Right ventricle myocardium superior (tissue), 1 donor: ENCODE measurements at places on chromosomes 6 and 20.
A peak's percentile ranks its signal among the peaks of the same experiment; 100 is the strongest.

DNA sequence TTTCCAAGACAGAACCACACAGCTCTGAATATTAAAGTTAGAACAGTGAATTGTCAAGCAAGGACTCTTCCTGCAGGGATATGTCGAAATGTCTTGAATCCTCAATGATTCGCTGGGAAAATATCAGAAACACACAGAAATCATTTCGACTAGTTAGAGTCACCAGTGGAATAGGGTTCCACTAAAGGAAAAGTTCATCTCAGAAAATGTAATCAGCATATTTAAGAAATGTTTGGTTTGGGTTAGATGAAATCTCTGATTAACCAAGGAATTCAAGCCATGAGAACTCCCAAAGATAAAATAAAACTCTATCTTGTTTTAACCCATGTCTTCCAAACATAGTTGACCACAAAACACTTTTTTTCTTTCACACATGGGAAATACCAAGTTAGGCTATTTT is 621.0 kb upstream of the NRSN1 start:
- no peak for DNase-seq

DNA sequence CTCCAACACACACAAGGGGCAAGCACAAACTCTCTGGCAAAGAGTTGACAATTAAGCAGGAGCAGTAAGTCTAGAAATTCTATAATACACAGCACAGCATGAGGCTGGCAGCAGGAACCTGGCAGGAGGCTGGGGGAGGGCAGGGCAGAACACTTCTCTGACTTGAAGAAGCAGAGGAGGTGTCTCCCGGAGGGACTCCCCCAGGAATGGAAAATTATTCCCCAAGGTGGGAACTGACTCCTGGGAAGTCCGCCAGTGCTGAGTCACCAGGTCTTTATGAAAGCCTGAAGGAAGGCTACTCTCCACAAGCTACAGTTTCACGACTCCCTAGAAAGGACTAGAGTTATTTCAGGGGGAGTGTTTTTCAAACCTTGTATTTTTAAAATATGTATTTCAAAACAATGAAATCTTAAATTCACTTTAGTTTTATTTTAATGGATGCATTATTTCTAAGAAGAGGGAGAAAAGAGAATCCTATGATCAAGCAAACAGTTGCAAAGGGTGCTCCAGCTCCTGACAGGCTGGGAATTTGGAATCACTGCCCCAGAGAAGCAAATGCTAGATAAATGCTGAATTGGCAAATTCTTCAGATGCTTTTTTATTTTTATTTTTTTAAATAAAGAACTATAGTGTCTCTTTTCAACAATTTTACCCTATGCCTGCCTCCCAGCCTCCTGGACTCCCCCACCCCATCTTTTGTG is 192.8 kb downstream of the LY86 start:
- DNase-seq, result peak; percentile 65

DNA sequence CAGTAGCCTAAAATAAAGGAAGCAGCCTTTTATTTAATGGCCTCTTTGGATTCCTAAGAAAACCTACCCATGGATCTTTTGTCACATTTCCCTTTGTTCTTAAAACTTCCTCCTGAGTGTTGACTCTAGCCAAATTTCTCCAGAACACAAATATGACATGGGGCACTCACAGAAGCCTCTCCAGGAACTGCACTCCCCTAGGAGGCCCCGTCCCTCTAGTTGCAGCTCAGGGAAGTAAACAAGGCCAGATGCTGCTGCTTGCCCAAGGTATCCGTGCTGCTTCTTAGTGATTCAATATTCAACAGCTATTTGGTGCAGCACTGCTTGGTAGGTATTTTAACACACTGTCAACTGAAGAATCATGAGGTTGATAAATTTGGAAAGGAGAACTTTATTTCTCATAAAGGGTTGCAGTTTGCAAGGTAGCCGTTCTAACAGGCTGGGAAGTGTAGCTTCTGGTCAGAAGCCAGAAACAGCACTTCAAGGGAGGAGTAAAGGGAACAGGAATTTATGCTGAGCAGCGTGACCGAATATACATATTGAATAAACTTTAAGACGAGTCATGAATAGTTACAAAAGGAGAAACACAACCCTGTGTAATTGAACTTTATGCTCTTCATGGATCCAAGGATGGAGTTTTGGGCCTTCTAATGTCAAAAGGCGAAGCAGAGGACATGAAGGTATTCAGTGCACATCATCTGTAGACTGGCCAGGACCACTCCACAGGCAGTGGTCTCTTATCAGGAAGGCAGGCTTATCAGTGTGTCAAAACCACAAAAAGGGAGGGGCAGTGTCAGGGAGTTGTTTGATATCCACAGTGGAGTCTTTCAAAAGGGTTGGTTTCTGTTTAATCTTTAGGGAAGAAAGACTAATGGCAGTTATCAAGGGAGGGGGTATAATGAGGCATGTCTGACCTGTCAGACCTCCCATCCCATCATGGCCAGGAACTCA is 63.3 kb downstream of the CD24 start:
- DNase-seq, result no peak

GRCh38 chr20:421685-422250 is 13.7 kb downstream of the RBCK1 start:
- DNase-seq, result no peak

DNA sequence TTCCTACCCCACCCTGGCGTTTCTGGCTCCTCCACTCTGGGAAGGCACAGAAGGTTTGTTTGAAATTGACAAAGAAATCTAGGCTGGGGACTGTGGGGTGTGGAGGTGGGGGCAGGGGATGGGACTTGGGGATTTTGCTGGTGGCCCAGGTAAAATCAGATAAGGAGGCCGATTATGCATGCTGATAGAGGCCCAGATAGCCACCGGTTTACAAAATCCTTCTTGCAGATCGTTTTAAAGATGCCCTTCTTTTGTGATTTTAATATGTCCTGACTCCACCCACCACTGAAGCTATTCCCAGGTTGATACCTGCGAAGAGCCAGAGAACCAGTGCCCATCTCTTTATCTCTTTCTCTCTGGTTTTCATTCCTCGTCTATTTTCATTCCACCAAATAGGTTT is 104.9 kb downstream of the TFAP2C start:
- no peak for DNase-seq

DNA sequence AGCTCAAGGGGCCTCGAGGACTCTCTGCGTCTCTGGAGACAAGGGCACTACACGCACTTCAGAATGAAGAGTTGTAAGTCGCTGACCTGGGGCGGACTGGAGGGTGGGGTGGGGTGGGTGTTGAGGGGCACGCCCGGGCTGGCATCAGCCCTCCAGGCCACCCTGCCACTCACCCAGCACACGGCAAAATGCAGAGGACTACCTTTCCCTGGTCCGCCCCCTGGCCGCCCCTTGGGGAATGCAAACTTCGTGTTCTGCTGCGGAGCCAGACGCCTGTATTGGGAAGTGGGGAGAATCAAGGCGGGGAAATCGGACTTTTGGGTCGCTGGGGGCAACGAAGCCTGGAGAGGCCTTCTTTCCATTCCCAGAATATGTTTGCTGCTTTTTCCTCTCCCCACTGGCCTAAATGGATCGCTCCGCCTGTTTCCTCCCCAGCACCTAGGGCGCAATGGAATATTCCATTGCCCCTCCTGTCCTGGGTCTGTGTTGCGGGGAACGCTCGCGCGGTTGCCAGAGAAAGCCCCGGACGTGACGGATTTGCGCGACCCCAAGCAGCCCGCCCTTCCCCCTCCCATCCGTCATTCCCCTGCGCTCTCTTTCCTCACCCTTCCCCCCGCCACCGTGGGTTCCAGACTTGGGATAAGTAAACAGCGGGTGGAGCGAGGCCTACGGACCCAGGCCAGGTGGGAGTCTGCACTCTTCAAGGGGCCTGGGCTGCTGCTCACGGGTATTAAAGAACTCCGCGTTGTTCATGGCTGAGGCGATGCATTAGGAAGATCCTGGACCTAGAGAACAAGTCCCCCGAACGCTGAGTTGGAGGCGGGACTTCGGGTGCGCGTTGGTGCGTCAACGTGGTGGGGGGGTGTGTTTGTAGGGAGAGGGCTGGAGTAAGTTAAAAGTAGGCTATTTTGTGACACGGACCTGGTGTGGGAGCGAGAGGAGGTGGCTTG is at the start of gene PPT2:
Gene PPT2, plus strand, starts transcription at position 578 of the 950 bp plus-strand sequence. CDS start 454 bp downstream, outside the sequence.
- peak; percentile 93 for DNase-seq

GRCh38 chr6:125252891-125253290 is 48.9 kb downstream of the HDDC2 start:
- no peak for DNase-seq

GRCh38 chr6:111766201-111766857 is 106.9 kb downstream of the FYN start:
- DNase-seq, result no peak

DNA sequence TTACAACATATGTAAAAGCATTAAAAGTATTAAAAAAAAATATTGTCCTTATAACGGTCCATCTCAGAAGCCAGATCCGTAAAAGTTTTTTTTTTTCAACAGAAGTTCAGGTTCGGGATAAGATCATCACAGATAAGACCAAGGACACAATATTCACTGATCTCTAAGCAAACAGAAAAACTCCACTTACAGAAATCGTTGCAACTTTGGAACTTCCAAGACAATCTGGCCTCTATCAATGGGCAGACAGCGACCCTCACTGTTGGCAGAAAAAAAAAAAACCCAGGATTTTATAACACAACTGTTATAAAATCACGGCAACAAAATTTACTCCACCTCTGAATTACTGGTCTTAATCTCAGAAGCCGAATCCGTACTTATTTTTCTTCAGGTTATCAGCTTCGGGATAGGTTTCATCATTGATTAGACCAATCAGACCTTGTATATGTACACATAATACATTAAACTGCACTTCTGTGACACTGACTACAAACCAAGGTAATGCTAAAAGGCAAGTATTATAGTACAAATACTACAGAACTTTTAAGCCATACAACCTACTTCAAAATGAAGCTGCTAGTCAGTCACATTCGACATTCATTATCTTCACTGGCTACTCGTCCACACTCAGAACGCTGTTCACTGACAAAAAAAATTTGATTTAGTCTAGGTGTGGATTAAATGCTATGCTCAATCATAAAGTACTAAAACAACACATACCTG is 34.7 kb upstream of the SYNCRIP start:
- DNase-seq, result no peak

DNA sequence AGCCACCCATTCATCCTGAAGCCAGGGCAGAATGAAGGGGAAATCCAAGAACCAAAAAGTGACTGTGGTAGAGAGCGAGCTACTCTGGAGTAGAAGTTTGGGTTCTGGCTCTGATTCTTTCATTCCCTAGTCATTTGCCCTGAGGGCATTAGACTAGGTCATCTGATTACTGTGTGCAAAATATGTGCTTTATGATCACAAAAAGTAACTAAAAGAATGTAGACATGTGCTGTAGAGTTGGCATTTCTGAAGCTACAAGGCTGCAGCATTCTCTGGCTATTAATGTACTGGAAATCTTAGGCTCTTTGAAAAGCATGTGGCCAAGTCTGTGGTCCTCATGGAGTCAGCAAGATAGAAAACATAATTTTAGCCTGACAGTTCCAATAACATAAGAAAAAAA is 94.2 kb downstream of the TBC1D7 start:
- DNase-seq, result no peak

DNA sequence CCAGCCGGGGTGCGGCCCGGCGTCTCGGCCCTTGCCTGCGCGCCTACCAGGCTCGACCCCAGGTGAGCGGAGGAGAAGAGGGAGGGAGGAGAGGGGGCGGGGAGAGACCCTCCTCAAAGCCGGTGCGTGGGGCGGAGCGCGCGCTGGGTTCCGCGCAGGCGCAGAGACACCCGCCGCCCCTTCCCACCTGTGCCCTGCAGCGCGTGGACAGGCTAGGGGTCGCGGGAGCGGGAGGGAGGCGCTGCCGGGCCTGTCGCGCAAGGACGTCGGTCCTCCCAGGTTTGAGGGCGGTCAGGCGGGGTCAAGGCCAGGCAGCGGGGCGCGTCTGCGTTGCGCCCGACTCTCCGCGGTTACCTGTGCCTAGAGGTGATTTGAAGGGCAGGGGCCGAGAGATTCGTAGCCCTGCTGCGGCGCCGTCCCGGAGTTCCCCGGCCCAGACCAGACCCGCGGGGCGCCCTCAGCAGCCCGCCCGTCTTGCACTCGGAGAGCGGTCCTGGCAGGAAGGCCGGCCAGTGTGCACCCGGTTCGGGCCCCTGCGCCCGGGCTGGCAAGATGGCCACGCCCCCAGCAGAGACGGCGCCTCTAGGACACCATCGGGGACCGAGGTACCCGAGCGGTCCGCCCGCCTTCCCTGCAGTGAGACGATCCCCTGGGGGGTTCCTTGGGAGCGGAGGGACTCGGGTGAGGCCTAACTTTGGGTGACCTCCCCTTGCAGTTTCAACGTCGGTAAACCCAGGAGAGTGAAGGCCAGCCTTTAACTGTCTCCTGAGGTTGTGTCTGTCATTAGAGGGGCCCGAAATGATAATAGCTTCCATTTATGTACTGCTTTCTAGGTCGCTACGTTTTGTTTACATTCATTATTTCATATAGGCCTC is 546 bp downstream of the C6orf136 start:
- DNase-seq, result peak; percentile 86

GRCh38 chr6:55518529-55519060 is 60.4 kb downstream of the HMGCLL1 start:
- no peak for DNase-seq

GRCh38 chr20:17690144-17690543 is 8.1 kb upstream of the RRBP1 start:
- DNase-seq, result no peak

DNA sequence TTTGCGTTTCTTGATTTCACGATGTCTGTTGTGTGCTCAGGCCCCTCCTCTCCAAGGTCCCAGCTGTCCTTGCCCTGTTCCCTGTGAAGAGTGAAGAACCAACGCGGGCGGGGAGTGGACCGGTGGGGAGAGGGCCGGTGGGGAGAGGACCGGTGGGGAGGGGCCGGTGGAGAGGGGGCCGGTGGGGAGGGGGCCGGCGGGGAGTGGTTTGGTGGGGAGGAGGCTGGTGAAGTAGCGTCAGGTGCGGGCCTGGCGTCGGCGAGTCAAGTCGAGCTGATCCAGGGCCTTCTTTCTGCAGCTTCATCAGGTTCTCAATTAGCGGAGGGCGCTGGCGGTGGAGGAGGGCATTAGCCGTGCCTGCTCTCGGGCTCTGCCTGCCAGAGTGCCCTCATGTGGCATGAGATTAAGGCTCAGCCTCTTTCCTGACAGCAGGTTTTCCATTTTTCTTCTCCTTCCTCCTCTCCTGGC is 21.2 kb upstream of the BHLHE23 start:
- DNase-seq, result peak; percentile 39

DNA sequence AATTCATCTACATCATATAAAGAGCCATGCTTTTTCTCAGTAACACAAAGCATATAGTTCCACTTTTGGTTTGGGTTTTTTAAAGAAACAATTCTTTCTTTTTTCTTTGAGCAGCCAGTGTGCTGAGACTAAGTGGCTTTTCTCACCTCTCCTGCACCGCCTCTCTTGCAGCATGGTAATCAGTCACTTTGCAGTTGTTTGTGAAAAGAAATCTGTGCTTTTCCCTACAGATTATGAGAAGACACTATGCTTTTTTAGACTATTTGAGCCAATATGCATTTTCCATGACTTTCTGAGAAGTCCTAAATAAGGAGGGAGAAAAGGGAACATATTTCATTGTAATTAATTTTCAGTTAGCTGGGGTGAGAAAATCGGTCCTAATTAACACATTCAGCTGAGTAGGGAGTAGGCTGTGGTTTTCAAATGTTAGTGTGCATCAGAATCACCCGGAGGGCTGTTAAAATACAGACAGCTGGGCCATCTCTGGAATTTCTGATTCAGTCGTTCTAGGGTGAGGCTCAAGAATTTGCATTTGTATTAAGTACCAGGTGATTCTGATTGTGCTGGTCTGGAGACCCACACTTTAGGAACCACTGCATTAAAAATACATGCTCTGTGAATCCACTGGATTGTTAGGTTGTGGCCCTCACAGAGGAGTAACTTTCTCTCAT is 155.2 kb downstream of the TINAG start:
- no peak for DNase-seq
